ENCODE measurements at places on chromosomes 11 and 22.

GRCh38 chr11:1549338-1550330 is 22.4 kb downstream of the DUSP8 start:
- DNase-seq: no peak

DNA sequence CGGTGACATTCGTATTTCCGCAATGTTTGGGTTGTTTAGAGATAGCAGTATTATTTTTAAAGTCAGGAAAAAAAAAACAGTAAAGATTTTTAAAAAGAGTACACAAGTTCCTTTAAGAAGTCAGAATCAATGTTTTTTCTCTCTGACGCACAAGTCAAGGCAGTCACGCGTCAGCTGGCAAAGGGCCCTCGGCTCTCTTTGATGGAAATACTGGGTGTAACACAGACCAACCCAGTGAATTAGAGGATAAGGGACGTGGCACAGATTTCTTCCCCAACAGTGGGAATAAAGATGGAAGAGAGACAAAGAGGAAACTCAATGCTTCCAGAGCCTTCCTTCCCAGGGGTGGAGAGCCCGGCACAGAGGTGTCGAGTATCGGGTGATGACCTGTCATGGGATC is 13.4 kb downstream of the ASCC2 start:
- no peak for DNase-seq

- peak; percentile 72 for DNase-seq
These were observed 64.7 kb upstream of the RRAS2 start for GRCh38 chr11:14423633-14424032.

DNA sequence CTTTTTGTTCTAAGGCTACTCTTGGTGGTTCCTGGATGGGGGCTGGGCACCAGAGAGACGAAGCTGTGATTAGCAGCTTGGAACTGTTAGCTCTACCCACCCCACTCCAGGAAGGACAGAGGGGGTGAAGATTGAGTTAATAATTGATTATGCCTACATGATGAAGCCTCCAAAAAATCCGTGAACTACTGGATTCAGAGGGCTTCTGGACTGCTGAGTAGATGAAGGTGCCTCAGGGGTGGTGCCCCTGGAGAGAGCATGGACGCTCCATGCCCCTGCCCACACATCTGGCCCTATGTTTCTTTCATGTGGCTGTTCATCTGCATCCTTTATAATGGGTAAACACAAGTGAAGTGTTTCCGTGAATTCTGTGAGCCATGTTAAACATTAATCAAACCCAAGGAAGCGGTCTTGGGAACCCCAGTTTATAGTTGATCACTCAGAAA is 47.3 kb upstream of the CYP2D6 start:
- DNase-seq: no peak

DNA sequence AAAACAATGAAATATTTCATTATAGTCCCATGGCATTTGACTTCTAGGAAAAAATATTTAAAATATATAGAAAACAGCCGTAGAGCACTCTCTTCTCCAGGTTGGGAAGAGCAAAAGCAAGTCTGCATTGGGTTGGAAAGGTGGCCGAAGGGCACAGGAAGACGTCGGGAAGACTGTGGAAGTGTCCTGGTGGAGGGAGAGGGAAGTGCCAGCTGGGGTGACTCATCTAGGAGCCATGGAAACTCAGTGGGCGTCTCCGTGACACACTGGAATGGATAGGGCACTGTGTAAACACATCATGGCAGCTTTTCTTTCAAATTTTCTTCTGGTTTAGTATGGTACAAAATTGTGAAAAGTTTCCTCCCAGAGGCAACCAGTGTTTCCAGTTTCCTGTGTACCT is 12.7 kb downstream of the GTPBP1 start:
- DNase-seq: peak; percentile 85

DNA sequence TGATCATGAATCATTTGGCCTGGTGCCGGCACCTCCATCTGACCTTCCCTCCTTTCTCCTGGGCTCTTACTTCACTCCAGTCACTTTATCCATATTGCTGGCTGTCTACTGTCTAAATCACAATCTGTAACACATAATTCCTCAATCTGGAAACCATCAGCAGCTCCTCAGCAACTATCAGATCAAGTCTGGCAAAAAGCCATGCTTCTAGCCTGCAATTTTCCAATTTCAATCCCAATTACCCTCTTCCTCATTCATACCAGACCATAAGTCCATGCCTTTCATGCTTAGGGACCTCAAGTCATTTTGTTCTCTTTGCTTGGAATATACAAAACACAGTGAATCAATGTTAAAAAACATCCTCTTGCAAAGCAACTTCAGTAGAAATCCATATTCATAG is 882.8 kb upstream of the ANO3 start:
- DNase-seq: no peak

DNA sequence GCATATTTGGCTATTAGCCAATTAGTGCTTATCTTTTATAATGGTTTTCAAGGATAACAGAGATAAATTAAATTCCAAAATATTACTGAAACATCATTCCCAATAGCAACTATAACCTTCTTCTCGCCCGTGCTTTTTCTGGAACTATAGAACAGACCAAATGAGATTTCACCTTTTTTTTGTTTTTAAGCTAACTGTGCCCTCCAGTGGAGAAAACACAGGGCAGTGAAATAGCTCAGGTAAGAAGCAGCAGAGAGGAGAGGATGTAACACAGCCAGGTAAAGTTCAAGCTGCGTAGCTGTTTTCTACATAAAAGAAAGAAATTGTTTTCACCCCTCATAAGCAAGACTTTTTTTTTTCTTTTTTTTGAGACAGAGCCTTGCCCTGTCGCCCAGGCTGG is 28.2 kb downstream of the HSD17B12 start:
- no peak for DNase-seq

GRCh38 chr11:115272925-115273324 is 231.3 kb downstream of the CADM1 start:
- DNase-seq: peak; percentile 20

DNA sequence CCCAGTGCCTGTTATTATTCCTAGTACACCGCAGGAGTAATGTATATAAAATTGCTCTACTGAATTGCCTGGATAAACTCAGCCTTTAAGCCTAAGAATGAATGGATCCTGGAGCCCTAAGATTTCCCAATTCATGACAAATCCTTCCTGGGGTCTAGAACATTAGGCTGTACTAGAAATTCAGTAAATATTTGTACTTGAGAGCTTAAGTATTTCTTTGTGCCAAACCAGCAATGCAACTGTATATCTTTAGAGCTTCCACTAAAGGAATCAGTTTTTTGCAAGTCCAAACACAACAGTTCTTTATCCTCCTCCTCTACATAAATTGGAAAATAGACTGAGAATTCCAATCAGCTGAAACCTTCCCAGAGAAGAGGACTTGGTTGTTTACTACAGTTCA is 65.6 kb downstream of the FAM168A start:
- no peak for DNase-seq

GRCh38 chr11:68010090-68011041 is at the start of gene ALDH3B1:
Gene ALDH3B1 (plus strand): TSS chr11:68010327. CDS start chr11:68015298, 4,971 bp downstream.
- peak; percentile 94 for DNase-seq

- no peak for DNase-seq
These were observed 132.9 kb downstream of the CHST1 start for GRCh38 chr11:45532546-45532945.

DNA sequence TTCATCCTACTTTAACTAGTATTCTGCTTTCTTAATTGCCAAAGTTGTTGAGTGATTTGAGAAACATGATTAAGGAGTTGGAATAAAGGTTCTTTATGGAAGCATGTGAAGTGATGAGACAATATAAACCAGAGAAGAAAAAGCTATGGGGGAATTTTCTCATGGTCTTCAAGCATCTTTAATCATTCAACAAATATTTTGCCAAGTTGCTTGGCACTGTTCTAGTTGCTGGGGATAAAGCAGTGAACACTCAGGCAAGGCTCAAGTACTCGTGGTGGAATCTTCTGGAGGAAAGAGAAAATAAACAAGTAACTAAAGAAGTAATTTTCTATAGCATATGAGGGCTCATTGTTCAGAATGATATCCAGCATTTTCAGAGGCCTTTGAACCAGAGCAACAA is 9.2 kb upstream of the PIWIL4 start:
- peak; percentile 73 for DNase-seq

DNA sequence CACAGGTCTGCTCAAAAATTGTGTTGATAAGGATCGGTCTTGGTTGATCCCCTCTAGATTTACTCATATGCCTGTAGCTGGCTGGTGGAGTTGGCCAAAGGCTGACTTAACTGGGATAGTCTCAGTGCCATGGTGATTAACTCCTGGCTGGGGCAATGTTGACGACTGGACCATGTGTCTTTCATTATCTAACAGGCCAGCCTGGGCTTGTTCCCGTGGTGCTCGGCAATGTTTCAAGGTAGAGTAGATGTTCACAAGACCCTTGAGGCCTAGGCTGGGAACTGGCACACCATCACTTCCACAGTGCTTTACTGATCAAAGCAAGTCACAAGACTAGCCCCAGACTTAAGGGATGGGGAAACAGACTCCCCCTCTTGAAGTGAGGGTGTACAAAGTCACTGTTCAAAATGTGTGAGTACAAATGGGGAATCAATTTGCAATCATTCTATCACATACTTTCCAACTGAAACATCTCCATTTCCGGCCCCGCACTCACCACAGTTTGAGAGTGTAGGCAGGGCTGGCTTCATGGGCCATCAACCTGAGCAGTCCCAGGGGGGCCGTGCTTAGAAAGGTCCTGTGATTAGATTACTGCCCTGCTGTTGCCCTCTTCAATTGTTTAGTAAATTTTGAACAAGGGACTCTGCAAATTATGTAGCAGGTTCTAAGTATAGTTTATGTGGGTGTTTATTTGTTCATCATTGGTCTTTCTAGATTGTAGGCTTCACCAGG is 240.8 kb downstream of the NELL1 start:
- DNase-seq: no peak

DNA sequence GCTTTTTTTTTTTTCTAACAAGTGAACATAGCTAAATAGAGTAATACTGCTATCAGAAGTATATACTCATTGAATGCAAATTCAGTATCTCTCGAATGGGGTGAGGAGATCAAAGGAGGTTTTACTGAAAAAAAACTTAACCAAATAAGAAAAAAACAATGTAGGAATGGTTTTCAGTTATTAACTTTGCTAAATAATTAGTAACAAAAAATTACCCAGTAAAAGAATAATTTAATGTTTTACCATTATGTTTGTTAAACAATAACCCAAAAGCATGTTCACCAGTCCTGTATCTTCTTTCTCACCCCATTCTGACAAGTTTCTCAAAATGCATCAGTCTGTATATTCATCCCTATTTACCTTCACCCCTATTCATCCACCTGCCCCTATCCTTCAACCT is 22.6 kb upstream of the CTSC start:
- DNase-seq: no peak

DNA sequence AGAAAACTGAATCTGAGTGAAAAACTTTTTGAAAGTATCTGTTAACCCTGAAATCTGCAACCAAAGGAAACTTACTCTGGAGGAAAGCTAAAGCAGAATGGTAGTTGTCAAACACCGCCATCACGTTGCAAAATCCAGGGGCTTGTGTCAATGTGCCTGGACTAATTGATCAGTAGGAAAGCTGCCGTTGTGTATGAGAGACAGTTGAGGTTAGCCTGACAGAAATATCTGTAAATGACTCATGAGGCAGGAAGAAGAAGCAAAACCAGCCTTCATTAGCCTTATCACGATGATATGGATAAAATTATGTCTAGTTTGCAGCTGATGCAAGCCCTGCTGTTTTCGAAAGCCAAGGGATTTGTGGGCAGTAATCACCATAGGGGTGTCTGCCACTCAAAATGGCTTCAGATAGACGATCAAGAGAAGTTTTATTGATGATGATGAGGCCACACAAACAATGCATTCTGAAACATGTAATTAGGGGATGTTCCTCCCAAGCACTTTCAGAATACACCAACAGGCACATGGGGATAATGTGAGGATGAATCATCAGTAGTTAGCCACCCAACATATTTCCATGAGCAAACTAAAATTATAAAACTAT is 8.9 kb downstream of the SCGB1A1 start:
- DNase-seq: peak; percentile 67

GRCh38 chr11:80462211-80462610 is 1021.4 kb upstream of the TENM4 start:
- no peak for DNase-seq

DNA sequence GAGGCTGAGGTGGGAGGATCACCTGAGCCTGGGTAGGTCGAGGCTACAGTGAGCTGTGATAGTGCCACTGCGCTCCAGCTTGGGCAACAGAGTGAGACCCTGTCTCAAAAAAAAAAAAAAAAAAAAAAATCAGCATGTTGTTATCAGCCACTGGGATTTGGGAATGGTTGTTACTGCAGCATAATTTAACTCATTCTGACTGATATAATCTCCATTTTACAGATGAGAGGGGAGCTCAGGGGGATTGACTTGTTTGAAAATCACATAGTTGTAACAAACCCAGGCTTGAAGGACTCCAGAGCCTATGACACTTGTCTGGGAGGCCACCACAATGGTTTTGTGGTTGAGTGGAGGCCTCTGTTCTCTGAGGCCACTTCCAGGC is 3.0 kb upstream of the SEPTIN3 start:
- no peak for DNase-seq

DNA sequence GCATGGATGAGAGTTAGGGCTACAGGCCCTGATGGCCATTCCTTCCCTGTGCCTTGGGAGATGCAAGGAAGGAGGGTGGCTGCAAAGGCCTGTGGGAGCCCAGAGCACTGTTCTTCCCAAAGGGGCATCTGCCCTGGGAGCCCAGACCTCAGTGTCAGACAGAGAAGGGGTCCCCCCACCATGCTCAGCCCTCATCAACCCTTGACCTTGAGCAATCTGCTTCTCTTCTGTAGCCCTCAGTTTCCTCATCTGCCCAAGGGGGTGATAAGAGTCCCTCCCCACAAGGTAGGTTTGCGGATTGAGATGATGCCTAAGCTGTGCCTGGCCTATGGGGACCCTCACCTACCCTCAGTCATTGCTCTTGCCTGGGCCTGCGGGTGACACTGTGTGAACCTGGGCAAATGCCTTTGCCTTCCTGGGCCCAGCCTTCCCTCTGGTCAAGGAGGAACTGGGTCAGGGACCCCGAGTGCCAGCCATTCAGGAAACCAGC is 47.5 kb downstream of the IGLL5 start:
- no peak for DNase-seq

GRCh38 chr22:42353883-42354727 is 78.1 kb downstream of the NFAM1 start:
- peak; percentile 36 for DNase-seq

GRCh38 chr11:27387362-27387761 is 24.3 kb upstream of the CCDC34 start:
- no peak for DNase-seq

DNA sequence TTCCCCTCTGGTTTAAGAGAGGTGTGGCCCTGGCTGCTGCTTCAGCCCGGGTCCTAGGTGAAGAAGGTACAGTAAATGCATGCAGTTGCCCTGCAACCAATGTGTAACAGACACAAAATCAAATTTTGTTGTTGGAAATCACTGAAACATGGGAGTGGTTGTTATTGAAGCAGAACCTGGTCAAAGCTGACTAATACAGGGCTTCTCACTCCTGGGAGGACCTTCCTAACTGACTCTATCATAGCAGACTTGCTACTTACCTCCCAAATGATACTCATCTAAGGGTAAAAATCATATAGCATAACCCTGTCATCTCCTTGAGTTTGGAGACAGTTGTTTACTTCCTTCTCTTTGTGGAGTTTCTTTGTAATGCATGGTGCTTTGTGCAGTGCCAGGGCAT is 52.6 kb downstream of the SLC1A2 start:
- DNase-seq: no peak

- DNase-seq: no peak
These were observed 7.0 kb upstream of the TNFRSF13C start for GRCh38 chr22:41933411-41934177.

GRCh38 chr22:35749808-35750207 is 32.1 kb downstream of the APOL5 start:
- DNase-seq: no peak

Data from fibroblast of skin of back (primary cell).